ENCODE measurements at places on chromosomes 5 and 9.

DNA sequence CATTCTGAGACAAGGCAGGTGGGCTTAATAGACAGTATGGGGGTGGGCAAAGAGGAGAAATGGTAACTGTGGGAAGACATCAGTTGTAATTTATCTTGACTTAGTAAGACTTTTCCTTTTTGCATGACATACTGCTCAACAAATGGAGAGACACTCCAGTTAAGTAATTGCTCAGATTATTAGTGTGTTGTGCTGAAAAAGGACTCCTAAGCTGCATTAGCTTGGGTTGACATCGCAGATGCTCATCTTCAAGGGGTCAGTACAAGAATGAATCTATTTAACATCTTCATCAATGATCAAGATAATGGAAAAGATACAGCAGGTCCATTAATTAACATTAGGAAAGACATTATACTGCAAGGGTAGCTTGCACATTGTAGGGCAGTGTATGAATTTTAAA, 181.1 kb upstream of the ELAVL2 start:
- no peak for DNase-seq

DNA sequence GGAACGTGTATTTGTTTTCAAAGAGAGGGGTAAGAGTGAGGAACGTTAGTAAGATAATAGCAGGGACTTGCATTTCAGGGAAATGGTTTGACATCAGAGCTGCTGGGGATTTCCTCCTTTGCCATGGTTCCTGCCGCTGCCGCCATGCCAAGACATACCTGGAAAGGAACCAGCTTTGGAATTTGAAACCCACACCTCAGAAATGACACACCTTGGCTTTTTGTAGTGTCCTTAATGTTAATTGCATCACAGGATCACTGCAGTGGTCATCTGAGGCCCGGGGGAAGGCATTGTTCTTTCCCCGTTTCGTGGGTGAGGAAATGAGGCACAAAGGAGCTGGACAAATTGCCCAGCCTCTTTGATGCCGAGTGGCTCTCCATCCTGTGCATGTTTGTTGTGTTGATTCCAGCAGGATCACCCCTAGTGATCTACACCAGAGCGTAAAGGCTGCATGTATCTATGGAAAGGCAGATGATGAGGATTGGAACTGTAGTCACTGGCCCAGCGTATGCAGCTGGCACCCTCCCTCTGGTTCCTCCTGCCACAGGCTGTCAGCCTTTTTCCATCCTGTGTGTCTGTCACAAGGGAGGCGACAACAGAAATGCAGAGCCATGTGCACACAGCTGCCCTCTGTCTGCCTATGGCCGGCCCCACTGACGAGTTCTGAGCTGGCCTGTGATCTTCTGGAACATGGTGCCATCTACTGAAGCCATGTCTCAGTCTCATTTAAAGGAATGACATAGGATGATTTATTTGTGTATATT, 37.8 kb downstream of the SLC46A2 start:
- DNase-seq, result no peak

DNA sequence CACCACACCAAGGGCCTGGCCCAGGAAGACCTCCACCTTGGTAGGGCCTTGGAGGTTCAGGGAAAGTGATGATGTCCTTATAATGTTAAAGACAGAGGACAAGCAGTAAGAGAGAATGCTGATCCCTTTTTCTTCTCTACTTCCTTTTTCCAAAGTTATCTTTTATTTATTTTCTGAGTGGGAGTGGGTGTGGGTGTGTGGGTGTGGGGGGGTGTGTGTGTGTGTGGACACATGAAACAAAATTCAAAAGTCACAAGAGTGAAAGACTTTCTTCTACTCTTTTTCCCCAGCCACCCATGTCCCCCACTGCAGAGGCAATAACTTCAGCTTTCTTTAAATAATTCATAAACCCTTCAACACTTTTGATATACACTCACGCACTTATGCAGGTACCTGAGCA, 70.8 kb downstream of the ROR2 start:
- DNase-seq, result no peak

DNA sequence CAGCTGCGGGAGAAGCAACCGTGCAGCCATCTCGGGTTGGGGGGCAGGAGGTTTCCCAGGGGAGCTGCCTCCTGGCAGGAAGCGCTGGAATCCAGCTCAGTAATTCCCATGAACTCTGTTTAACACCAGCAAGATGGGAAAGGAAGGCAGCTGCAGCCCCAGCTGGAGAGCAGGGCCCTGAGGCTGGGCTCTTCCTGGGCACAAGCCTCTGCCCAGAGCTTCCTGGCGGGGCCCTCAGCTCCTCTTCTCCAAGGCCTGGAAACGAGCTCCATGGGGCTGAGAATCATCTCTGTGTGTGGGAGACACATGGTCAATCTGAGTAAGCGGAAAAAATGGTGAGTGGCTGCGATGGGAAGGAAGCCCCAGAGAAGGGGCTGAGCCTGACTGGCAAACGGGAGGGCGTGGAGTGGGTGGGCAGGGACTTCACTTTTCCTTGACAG, 6.3 kb downstream of the MRPL36 start:
- peak; percentile 32 for DNase-seq

DNA sequence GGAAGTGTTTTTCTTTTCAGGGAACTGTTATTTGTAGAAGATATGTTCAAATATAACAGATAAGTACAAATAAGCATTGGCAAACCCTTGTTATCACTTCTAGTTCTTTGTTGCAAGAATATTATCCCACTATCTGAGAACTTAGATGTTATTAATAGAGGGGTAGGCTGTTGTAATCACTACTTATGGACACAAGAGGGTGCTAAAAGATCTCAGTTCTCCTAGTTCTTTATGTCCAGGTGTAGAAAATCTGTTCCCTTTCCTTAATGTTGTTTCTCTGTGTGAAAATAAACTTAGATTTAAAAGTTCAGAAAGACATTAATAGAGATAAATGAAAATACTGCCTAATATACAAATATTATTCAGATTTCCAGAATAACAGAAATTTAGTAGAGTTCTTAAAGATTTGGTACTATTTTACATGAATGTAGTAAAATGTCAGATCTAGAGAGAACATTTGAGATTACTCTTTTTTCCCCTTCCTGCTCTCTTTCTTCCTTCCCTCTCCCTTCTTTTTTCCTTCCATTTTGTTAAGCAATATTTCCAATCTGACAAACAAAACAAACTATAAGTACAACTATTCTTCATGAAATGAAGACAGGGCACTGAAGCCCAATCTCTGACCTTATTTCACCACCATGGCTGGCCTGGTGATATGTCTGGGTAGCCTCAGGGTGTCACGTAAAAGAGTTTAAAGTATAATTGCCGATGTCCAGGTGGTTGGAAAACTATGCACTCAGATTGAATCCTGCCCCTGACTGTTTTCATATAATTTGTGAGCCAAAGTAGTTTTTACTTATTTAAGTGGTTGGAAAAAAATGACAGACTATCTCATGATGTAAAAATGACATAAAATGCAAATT, 43.6 kb upstream of the C5orf46 start:
- DNase-seq, result peak; percentile 14

DNA sequence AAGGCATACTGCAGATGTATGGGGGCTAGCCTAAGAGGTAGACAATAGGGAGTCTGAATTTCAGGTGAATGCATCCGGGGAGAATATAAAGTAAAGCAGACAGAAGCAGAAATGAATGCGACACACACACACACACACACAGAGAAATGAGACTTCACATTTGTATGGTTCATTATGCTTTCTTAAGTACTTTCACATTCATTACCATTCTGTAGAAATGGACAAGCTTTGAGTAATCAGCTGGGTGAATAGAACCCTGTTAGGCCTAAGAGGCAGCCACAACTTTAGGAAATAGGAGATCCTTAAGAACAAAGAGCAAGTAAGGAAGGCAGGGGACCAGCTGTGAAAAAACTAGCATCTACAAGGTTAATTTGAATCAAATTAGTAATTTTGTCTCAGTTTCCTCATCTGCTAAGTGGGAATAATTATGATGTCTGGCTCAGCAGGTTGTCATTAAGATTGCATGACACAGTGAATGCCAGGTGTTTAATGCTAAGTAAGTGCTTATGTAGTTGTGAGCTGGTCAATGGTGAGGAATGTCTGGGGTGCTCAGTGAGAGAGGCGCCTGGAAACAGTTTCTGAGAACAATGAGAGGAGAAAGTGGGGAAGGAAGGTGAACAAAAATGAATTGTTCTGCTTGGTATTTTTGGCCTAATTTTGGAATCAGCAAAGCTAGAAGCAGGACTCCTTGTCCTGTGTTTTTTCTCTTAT, 265.8 kb upstream of the CLINT1 start:
- DNase-seq, result no peak

- DNase-seq, result no peak
These were observed 1862.4 kb upstream of the ACO1 start for GRCh38 chr9:30522061-30522460.

GRCh38 chr5:178114325-178115135, 1.2 kb downstream of the N4BP3 start:
- DNase-seq, result no peak

DNA sequence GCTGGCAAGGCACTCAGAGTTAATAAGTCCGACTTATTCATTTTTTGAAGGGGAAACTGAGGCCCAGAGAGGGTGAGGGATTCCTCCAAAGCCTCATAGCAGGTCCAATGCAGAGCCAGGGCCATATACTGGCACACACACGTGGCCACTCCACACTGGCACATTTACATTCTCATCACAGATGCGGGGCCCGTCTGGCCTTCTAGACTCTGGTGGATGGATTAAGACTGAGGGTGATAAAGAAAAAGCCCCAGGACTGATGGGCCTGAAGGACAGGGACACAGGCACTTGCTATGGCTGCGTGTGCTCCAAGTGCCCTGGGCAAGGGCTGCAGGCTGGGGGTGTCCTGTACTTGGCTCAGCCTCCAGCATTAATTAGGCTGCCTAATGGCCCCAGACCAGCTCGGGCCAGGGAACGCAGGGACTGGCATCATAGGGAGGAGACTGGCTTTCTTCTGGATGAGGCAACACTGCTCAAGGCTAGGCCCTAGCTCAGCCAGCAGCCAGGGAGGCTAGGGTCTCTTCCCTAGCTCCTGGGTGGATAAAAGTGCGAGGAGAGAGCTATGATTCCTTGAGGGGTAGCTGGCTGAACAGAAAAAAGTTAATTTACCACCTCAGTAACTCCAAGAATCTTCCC, 28.5 kb upstream of the CSF1R start:
- DNase-seq, result no peak

DNA sequence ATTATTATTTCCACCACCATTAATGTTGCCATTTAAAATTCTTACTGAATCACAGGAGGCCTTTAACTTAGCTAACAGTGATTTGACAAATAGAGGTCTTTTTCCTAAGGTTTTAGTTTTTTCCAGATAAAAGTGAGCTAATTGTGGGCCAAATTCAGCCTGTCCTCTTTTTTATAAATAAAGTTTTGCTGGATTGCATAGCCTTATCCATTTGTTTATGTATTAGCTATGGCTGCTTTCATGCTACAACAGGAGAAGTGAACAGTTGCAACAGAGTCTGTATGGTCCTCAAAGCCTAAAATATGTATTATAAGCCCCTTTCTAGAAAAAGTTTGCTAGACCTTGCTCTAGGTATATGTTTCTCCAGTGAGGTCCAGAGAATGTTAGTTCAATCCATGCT, 172.4 kb downstream of the GDNF start:
- no peak for DNase-seq

- DNase-seq, result no peak
These were observed 26.8 kb downstream of the PAEP start for GRCh38 chr9:135588371-135588770.

GRCh38 chr5:151156507-151157420, 815 bp downstream of the ANXA6 start:
- peak; percentile 58 for DNase-seq

- no peak for DNase-seq
These were observed 583.0 kb upstream of the WWC1 start for GRCh38 chr5:167708449-167708848.

DNA sequence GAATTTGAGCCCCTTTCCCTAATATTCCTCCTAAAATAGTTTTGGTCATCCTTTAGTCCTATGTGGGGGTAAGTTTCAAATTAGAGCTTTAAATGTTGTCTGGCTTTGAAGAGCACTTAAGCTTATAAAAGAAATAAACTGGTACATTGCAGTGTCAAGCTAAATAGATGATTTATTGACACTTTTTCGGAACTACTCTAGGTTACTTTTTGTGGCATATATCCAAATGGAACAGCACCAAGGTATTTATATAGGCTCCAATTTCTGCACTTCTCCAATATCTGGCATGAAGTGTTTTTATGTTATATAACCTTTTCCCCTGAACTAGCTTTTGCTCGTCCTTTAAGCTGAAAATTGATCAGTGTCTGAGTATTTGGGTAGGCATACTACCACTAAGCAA, 402.5 kb downstream of the NFIB start:
- DNase-seq, result no peak

GRCh38 chr5:151406322-151406947, 41.0 kb upstream of the SLC36A1 start:
- DNase-seq, result no peak

DNA sequence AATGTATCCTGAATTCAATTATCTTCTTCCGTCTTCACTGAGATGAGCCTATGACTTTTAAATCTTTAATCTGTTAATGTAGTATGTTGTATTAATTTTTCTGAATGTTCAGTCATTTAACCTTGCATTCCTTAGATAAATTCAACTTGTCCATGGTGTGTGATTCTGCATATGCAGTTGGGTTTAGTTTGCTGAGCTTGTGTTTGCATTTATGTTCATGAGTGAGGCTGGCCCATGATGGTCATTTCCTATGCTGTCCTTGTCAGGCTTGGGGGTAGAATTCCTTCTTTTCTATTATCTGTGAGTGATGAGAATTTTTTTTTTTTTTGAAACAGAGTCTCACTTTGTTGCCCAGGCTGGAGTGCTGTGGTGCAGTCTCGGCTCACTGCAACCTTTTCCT, 131.8 kb upstream of the COL5A1 start:
- DNase-seq, result no peak

- DNase-seq, result peak; percentile 76
These were observed 61.7 kb downstream of the TRIO start for GRCh38 chr5:14204785-14205321.

DNA sequence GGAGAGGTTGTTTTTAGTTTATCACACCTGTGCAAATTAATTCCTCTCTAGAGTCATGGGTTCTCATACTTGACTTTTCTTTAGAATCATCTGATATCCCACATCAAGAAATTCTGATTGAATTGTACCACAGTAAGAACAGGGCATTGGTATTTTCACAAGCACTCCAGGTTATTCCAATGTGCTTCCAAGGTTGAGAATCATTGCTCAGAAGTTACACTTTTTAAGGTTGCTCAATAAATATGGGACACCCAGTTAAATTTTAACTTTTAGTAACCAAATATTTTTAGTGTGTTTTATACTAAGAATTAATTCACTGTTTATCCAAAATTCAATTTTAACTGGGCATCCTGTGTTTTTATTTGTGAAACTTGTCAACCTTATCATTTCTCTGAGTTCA, 2.5 kb upstream of the RNF180 start:
- no peak for DNase-seq

- no peak for DNase-seq
These were observed 31.0 kb upstream of the GNA14 start for GRCh38 chr9:77679088-77679487.

DNA sequence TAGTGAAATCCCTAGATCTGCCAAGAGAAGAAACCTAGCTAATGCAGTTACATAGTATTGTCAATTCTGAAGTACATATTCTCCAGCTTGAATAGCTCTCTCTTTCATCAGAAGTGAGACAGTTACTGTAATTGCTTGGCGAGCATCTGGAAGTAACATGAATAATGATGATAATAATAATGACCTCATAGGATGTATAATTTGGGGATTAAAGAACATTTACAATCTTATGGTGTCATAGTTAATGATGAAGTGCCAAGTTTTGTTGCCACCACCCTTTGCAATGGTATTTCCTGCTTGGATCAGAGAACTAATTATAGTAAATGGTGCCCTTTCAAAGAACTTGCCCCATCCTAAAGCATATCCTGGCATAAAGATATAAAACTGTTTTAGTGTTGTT, 201.4 kb downstream of the ADAMTSL1 start:
- peak; percentile 25 for DNase-seq

- no peak for DNase-seq
These were observed 22.7 kb upstream of the COL5A1 start for GRCh38 chr9:134618833-134619447.

- no peak for DNase-seq
These were observed 235.2 kb downstream of the PLK2 start for GRCh38 chr5:58224661-58225060.
